ENCODE measurements at places on chromosomes 13 and 19.

DNA sequence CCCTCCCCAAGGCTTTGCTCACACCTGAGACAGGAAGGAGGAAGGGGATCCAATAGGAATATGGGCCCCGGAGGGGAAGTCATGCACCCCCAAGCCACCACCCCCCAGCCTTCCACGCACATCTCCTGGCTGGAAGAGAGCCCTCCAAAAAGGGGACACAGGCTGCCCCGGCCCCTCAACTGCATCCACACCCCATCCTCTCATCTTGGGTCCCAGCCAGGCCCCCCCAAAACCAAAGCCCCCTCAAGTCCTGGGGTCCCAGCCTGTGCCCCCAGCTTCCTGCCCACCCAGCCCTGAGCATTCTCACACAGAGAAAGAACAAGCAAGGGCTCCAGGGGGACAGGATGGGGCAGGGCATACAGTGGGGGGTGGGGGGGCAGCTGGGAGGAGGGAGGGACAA, 12.1 kb downstream of the SMIM24 start:
- DNase-seq, result no peak

- no peak for DNase-seq
Measured at GRCh38 chr13:28655561-28655960, 3.4 kb upstream of the POMP start.

GRCh38 chr19:15015946-15016542, 33.2 kb upstream of the CASP14 start:
- no peak for DNase-seq

DNA sequence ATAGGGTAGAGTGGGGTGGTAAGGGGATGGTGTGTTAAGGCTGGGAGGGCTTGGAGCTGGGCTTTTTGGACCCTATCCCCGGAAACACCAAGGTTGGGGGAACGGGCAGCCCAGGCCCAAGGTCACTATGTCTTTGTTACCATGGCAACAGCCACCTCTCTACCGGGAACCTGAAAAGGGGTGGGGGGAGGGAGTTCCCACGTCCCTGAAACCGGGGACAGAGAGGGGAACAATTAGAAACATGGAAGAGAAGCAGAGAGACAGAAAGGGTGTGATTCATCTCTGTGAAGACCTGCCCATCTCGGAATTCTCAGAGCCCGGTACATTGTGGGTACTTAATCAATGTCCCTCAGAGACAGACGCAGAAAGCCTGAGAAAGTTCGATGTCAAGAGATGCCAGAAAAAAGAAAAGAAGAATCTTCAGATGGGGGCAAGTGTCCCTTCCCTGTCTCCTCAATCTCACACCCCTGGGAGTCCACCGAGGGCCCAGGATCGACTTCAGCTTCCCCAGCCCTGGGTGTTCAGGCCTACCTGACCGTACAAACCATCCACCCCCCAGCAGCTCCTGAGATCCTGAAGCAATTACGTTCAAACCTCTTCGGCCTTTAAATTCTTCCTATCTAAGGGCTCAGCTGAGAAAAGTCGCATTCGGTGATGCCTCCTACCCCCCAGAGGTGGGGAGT, 6.8 kb upstream of the LRFN1 start:
- no peak for DNase-seq

GRCh38 chr13:62704875-62705274, 1289.2 kb upstream of the PCDH20 start:
- DNase-seq, result no peak

- no peak for DNase-seq
Measured at GRCh38 chr19:4660181-4660791, 9.9 kb downstream of the MYDGF start.

DNA sequence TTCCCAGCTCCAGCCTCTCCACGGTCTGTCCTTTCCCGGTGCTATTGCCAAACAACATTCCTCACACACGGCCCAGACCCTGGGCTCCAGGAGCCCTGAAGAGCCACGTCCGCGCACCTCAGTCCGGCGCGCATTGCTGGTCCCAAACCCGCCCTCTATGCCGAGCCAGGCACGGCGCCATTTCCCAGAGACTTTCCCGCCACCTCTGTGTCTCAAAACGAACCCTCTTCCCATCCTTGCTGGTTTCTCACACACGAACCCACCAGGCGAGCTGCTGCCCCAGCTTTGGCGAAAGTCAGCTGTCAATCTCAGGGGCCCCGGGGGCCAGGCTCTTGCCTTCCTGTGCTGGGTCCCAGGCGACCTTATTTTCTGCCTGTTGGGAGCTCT, 28.0 kb upstream of the F7 start:
- DNase-seq, result no peak

DNA sequence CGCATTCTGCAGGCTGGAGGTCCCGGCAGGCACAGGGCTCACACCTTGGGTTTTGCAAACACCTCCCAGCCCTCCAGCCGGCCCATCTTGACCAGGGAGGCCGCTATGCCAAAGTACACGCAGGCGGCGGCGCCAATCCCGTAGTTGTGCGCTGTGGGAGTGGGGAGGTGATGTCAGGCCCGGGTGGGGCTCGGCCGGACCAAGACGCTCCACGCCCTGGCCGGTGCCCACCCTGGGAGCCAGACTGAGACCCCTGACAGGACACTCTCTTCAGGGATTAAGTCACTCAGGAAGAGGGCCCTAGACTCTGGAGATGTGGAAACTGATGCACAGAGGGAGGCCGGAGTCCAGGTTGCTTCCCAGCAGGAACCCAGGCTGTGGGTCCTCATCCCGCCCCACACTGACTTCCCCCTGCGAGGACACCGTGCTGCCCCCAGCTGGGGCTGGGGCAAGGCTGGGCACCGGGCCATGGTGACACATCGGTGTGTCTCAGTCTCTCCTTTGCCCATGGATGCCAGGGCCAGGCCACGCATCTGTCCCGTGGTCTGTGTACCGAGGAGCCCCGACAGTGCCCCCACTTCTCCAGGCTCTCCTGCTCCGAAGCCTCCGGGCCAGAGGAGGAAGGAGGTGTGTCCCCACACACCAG, 8.8 kb downstream of the NDUFA11 start:
- DNase-seq, result no peak

GRCh38 chr13:29750183-29750530, 100.3 kb downstream of the UBL3 start:
- DNase-seq, result no peak

- DNase-seq, result no peak
Measured at GRCh38 chr19:50230379-50231351, 27.2 kb downstream of the MYH14 start.

DNA sequence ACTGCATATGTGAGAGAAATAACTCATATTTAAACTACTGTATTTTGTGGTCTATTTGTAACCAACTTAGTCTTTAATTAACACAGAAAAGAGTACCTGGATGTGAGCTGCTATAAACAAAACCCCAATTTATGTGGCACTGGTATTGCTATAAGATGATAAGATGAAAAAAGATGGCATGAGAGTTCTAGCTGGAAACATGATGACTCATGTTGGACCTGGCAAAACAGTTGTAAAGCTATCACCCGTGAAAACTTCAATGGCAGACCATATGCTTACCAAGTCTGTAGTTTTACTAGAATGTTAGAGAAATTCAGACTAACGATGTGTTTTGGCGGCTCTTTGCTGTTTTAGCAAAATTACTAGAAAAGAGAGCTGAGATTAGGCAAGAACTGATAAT, 69.6 kb upstream of the PCDH9 start:
- DNase-seq, result no peak

GRCh38 chr13:50261130-50261901, 246.1 kb downstream of the KCNRG start:
- no peak for DNase-seq

- no peak for DNase-seq
Measured at GRCh38 chr13:50894012-50894411, 15.6 kb upstream of the RNASEH2B start.

All from stimulated activated CD4-positive, alpha-beta T cell treated with anti-CD3 and anti-CD28 coated beads, Interleukin-12 subunit alpha, Interleukin-12 subunit beta, amount 100 ng/mL, for 4 hours (primary cell).